ENCODE measurements at places on chromosomes 4 and X.

DNA sequence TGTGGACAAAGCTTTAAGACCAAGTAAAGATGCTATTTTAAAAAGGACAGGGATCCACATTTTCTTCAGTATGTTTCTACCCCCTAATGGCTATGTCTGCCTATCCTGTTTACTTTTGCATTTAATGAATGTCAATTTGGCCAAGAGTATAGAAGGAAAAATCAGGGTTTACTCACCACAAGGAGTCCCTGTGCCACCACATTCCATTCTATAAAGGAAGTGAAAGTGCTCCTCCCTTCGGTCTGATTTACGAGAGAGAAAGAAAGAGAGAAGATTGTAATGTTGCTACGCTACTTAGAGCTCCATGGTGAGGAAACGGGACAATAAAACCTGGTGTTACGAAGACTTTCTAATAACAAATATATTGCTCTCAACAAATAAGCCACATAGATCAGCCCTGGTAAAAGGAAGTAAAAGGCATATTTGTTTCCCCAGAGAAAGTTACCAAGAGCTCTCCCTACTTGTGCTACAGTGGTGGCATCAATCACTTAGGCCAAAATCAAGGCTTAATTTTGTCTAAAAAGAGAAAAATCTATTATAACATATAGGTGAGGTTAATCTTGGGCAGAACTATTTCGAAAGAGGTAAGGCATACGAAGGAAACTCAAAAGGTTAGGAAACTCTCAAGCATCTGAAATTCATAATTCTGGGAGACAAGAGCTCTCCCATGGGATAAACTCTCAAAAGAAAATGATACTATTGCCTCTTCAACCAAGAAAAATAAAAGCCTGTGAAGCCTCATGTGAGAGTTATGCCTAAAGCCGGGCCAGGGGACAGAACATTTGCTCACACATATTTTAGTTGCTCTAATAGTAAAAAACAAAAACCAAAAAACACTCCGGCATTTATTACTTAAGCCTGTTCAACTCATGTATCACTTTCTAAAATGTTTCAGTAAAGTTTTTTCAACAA lies 29.5 kb downstream of the TAPT1 start:
- peak; percentile 13 for DNase-seq

- no peak for DNase-seq
Measured at GRCh38 chr4:40303751-40304150, 31.4 kb upstream of the CHRNA9 start.

- DNase-seq = no peak
Measured at GRCh38 chr4:66876946-66877345, 668.4 kb downstream of the CENPC start.

DNA sequence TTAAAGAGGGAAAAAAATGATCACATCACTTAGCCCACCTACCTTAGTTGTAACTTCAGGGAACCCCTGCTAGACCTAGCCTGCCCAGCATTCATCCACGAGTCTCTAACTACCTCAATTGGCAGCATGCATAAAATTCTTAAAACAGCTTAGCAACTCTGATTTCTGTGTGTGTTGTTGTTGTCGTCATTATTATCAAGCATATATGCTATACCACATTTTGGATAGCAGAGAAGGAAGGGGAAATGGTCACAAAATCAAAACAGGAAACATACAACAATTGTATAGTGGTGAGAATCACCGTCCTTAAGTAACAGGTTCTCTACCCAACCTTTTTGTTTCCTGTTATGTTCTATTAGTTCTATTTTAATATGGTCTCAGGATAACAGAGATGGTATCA lies 2.7 kb upstream of the ACOT9 start:
- DNase-seq = no peak

- no peak for DNase-seq
Measured at GRCh38 chr4:82948647-82949204, 48.2 kb downstream of the THAP9 start.

DNA sequence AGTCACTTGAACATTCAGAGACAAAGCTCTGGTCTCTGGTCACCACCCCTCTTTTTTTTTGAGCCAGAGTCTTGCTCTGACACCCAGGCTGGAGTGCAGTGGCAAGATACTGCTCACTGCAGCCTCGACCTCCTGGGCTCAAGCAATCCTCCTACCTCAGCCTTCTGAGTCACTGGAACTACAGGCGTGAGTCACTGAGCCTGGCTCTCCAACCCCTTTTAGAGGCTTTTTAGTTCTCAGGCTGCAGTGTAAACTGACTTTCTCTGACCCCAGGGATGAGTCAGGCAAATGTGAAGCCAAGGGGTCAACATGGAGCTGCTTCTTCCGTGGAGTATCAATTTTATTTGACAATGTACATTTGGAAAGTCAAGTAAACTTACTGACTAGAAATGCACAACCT lies 229.2 kb downstream of the PTTG2 start:
- DNase-seq = no peak

GRCh38 chr4:129883996-129884395 lies 788.0 kb downstream of the C4orf33 start:
- no peak for DNase-seq

DNA sequence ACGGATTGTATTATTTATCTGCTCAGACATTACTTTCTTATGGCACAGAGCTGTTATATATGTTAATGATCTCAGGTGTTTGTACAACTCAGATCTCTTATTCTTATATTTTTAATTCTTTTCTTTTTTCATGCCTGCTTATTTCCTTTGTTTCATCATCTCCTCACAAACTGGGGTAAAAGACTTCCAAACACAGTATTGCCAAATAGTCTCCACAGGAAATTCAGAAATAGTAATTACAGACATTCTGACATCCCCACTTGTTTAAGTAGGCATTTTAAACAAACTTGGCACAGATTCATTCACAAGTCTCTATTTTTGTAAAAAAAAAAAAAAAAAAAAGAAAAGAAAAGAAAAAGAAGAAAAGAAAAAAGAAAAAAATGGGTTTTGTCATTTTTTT lies 129.7 kb upstream of the USP38 start:
- DNase-seq = no peak

- peak; percentile 61 for DNase-seq
Measured at GRCh38 chr4:168585168-168586091, 88.6 kb downstream of the PALLD start.

DNA sequence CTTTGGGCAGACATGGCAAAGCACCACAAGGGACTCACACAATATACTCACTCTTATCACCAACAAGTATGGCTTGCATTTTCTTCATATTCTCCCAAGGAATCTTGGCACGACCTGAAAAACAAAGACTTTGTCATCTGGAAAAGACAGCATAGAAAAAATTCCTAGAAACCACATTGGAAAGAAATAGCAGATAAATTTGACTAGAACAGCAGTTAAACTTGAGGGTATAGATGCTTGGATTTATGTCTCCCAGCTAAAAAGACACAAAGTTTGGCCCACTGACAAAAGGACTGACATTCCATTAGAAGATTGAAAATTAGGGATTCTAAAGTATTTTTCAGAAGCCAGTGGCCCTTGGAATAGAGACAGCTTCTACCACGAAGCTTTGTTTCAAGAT lies 6.9 kb upstream of the VEGFC start:
- DNase-seq = no peak

GRCh38 chrX:73830489-73831414 lies 267.8 kb downstream of the CHIC1 start:
- no peak for DNase-seq

DNA sequence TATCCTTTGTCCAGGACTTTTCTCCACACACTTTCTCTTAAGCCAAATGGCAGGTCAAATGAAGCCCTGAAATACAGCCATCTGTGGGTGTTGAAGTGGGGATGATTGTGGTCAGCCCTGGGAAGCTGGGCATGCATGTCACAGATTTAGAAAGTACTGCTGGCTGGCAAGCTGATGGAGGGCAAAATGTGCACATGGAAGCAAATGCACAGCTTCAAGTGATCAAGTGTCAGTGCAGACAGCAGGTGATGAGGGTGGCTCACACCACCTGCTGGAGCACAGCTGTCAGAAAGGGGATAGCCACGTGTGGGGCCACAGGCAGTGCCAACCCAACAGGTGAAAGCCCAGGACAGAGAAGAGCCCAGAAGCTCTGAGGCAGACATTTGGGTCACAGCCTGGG lies 40.3 kb upstream of the ATXN3L start:
- peak; percentile 36 for DNase-seq

DNA sequence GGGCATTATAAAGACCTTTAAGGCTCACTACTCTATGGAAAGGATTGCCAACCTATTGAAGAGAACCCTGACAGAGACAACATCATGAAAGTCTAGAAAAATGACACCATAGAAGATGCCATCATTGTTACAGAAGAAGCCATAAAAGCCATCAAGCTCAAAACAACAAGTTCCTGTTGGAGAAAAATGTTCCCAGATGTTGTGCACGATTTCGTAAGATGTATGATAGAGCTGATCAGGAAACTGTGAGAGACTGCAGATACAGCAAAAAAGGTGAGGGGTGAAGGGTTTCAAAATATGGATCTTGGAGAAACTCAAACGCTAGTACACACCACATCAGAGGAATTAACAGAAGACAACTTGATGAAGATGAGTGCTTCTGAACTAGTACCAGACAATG lies 53.3 kb downstream of the WDFY3 start:
- DNase-seq = no peak

DNA sequence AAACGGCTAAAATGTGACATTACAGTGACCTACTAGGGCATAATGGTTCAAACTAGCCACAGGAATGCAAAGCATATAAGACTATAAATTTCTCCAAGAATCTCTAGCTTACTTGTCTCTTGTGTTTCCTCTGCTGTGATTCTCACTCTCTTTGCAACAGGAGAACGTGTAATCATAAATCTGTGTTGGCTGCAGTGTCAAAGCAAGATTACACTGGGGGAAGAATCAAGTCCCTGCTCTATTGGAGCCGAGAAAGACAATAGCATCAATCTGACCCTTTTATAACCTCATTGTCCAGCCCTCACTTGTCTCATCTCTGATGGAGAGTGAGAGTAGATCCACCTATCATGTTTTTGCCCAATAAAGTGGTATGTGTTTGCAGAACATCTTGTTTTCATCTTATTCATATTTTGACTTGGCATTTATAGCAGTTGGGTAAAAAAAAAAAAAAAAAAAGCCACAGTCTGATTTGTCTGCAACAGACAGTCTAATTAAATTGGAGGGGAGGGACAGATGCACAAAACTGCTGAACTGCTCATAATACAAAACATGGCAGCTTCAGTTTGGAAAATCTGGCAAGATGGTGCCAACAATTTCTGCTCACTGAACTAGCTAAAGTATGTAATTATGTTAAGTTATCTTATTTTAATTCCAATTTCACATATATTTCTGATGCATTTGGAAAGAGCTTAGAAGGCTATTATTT lies 165.0 kb upstream of the GABRA2 start:
- no peak for DNase-seq

GRCh38 chrX:9786798-9787635 lies 788 bp downstream of the SHROOM2 start:
- no peak for DNase-seq

DNA sequence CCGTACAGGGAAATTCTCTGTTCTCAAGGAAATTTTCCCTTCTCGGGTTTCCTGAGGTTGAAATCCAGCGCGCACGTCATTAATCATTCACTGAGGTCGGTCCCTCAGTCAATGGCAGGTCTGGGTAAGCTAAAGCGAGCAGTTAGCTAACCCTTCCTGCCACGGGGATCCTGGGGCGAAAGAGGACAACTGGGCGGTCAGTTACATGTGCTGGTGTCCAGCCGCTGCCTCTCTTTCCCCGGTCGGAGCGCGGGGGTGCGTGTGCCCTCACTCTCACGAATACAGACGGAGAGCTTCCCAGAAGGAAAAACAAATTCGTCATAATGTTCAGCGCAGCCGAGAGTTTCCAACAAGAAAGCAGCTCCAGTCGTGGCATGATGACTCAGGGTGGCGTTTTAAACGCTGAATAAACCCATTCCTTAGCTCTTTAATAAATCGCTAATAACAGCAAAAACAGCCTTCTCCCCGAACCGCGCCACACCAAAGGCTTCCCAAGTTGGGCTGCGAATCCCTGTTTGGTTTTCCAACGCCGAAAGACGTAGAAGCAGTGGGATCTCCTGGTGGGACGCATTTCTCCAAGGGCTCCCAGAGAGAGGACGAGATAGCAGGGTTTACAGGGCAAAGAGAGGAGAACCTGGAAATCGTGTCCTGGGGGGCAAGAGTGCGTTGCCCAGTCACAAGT lies 752 bp upstream of the FGF5 start:
- DNase-seq = peak; percentile 8

DNA sequence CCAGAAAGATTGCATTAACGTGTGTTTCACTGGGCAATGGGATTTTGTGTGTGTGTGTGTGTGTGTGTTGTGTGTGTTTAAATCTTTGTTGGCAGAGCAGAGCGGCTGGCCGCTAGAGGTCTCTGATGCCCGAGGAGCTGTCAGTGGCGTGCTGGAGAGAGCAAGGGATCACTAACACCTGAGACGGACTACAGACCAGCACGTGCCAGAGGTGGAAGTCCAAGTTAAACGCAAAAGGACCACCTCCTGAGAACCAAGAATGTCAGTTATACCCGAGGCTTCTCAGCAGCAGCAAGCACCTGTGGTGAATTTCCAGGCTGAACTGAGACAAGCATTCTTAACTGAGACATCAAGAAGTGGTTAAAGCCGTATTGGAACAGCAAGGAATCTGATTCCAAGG lies 9.0 kb upstream of the SLC25A14 start:
- peak; percentile 40 for DNase-seq

GRCh38 chr4:43048570-43048969 lies 156.1 kb downstream of the GRXCR1 start:
- DNase-seq = no peak

DNA sequence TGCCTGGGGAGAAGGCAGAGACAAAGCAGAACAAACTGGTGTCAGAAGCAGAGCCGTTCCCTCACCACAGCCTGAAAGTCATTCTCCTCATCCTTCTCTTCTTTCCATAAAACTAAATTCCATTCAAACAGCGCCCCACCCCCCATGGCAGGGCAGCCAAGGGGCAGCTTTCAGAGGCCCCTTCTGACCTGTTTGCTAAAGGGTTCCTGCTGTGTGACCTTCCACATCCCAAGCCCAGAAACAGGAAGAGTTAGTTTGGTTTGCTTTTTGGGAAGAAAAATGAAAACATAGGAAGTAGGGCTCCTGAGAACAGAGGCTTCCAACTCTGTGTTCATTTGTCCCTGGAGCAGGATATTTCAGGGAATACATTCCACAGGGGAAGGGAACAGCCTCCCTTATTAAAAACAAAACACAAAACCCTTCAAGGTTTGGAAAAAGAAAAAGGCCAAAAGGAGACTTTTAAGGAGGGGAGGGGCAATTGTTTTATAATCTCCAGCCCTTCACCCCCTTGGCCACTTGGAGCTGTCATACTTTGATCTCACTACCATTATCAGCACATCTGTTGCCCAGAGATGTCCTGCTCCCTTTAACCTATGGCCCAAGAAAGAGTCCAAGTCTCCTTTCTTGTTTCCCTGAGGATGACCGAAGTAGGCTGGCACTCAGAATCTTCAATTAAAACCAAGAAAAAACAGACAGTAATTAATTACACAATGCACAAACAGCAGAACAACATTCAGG lies 25.3 kb downstream of the STARD8 start:
- no peak for DNase-seq

- no peak for DNase-seq
Measured at GRCh38 chr4:38523054-38523453, 140.9 kb upstream of the KLF3 start.

GRCh38 chr4:184510401-184510800 lies 36.1 kb upstream of the IRF2 start:
- no peak for DNase-seq
